CD4-positive, alpha-beta T cell treated with Interleukin-21 for 1 hour (primary cell): ENCODE measurements at places on chromosomes 16 and 17.

- no peak for DNase-seq
Observed at GRCh38 chr17:48071654-48072053, 23.5 kb downstream of the NFE2L1 start.

DNA sequence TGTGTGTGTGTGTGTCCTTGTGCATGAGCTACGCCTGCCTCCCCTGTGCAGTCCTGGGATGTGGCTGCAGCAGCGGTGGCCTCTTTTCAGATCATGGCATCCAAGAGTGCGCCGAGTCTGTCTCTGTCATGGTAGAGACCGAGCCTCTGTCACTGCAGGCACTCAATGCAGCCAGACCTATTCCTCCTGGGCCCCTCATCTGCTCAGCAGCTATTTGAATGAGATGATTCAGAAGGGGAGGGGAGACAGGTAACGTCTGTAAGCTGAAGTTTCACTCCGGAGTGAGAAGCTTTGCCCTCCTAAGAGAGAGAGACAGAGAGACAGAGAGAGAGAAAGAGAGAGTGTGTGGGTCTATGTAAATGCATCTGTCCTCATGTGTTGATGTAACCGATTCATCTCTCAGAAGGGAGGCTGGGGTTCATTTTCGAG, 22.5 kb downstream of the STAT5A start:
- no peak for DNase-seq

DNA sequence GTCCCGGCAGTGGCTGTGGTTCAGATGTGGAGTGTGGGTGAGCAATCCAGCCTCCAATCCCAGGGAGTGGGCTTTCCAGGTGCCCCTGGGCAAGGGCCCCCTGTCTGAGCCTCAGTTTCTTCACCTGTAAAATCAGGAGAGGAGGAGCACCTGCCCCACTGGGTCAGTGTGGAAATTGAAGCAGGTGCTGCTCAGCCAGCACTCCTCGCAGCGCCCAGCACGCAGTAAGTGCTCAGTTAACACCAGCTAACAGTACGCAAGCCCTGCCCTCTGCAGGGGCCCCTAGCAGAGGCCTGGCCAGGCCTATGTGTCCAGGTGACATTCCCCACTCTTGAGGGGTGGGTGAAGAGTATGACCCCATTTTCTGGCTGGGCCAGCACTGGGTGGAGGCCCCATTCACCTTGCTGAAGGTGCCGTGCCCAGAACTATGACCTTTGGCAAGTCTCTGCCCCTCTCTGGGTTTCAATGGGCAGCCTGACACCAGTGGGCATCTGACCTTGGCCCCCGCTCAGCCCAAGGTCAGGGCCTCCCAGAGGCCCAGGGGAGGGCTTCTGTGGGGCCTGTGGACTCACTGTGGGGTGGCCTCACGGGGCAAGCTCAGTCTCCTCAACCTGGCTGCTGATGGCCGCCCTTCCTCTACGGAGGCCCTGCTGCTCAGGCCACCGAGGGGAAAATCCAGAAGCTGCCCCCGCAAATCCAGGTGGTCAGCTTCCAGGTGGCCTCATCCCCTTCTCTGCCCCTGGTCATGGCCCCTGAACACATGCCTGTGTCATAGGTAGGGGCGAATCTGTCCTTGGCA, 2.5 kb downstream of the MTSS2 start:
- DNase-seq = no peak

- DNase-seq = no peak
Observed at GRCh38 chr16:6967796-6968320, 364.8 kb upstream of the RBFOX1 start.

DNA sequence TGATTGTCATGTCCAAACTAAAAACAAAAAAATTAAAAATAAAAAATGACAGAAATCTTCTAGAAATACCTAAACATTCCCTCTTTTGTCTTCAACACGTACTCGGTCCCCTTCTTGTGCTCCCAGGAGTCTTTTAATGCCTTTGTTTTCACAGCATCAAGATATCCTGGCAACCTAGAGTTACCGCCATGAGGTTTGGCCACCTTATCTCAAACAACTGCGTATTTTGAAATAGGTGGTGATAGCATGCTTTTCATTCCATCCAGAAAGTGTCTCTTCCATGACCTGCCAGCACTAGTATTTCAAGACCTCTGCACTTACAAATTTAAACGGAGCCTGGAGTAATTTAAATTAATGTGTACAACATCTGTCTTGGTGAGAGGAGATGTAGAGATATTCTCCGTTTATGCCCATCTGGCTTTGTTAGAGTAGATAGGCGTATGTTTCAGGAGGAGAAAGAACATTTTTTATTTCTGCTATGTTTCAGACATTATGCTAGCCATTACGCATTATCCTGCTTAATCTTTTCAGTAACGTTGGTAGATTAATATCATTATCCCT, 42.0 kb downstream of the RBFOX1 start:
- DNase-seq = no peak

DNA sequence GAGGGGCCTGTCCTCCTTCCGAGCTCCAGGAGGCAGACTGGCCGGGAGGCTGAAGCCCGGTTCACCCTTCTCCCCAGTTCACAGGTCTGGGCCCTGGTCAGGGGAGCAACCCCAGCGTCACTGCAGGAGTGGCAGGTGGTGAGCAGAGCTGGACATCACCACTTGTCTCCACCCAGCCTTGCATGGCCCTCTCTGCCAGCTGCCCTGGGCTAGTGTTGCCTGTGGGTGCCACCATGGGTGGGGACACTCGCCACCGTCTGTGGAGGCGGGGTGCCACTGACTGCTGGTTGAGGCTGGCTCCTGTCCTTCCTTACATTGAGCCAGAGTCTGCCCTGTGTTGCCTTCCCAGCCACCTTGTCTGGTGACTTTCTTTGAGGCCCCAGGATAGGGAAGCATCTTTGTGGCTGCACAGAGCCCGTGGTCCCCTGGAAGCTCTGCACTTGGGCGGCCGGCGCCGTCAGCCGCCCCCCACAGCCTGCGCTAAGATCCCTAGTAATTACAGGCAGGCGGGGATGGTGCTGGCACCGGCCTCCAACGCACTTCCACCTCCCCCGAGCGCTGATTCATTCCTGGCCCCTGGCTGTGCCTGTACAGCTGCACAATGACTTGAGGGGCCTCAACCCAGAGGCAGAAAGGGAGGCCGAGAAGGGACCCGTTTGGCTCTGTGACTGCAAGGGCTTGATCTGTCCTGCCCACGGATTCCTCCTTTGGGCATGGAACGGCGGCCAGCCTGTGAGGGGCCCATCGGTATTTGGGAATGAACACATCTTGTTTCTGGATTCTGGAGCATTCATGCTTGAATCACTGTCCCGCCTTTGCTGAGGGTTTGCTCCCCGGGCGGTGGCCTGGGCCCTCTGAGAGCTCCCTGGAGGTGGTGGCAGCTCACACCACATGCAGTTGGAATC, 5.2 kb downstream of the BAIAP2 start:
- no peak for DNase-seq

GRCh38 chr17:806346-806745, 24.2 kb downstream of the MRM3 start:
- no peak for DNase-seq

DNA sequence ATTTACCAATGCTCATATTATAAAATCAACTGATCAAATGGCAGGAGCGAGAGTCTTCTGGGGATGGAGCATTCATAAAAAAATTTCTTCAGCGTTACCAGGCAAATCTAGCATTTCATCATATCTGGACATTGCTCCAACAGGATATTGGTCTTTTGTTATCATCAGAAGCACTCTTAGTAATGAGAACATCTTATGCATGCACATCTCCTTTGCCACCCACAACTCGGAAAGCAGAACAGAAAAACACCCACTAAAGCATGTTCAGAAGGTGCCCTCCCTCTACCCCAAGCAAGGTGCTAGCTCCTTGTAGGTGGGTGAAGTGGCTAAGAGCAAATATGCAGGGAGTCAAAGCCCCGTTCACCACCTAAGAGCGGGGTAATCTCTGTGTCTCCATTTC, 18.9 kb downstream of the ARHGAP17 start:
- DNase-seq = no peak

DNA sequence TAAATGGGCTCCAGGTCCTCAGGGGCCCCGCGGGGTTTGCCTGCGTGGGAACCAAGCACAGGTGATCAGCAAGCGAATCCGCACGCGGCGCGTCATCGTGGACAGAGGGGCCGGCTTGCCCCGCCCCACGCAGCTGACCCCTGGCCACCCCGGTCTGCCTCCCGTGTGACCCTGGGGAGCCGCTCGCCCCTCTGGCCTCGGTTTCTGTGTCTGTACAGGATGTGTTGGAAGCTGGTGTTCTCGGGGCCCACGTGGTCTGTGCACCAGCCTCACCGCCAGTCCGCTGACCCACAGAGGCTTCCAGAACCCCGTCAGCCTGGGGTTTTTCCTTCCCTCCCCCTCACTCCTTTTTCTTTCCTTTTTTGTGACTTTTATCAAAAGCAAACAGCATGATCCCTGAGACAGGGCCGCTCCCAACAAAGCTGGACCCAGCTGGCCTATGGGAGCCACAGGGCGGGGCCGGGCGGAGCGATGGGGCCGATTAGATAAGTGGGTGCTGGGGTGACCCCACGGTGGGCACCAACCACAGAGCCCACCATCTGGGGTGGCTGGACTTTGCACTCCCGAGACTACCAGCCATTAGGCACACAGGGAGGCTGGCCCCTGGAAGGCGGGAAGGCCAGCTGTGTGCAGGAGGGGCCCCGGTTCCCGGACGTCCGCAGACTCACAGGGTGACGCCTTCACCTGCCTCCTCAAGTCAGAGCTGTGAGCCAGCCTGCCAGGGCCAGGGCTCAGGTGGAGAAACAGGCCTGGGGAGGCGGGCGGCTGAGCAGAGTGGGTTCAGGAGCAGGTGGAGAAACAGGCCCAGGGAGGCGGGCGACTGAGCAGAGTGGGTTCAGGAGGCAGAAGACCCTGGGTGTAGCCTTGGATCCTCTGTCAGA, 56.0 kb downstream of the ZFPM1 start:
- DNase-seq = no peak

DNA sequence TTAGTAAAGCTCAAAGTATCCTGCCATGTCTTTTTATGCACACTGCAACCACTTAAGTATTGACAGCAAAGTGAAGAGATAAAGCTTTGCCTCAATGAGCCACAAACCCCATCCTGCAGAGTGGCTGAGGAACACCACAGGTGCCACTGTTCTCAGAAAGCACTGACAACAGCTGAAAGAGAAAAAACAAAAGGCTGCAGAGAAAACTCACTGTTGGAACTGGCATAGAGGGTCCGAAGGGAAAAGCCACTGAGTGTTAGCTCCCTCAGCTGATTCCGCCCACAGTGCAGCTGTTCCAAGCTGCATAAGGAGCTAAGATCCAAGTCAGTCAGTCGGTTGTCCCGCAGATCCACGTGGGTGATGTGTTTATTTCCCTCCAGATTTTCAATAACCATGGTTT, 48.3 kb downstream of the PHLPP2 start:
- no peak for DNase-seq

GRCh38 chr17:28350271-28350670, 7.1 kb downstream of the POLDIP2 start:
- no peak for DNase-seq

GRCh38 chr16:89925596-89926079, 2.5 kb downstream of the TUBB3 start:
- DNase-seq = no peak

GRCh38 chr16:82396509-82396908, 226.5 kb upstream of the MPHOSPH6 start:
- no peak for DNase-seq

- DNase-seq = no peak
Observed at GRCh38 chr16:84828322-84828721, 8.5 kb downstream of the CRISPLD2 start.

GRCh38 chr17:15216481-15216880, 48.6 kb downstream of the PMP22 start:
- DNase-seq = no peak

- no peak for DNase-seq
Observed at GRCh38 chr17:77798481-77798880, 160.0 kb upstream of the TNRC6C start.

- DNase-seq = no peak
Observed at GRCh38 chr16:4494746-4495490, 18.7 kb downstream of the HMOX2 start.

DNA sequence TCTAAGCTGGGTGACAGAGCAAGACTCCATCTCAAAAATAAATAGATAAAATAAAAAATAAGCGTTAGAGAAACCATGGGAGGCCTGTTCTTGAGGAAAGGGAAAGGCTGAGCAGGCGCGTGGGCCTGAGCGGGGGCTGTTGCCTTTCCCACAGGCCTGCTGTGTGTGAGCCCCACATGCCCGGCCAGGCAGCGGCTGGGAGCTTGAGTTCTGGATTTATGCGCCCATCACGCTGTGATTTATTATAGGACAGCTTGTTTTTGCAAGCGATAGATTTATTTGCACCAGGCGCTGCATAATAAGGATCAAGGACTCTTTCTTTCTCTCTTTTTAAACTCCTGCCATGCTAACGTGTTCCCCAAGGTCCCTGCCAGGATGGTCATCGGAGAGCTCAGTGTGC, 14.8 kb upstream of the WFDC1 start:
- no peak for DNase-seq

DNA sequence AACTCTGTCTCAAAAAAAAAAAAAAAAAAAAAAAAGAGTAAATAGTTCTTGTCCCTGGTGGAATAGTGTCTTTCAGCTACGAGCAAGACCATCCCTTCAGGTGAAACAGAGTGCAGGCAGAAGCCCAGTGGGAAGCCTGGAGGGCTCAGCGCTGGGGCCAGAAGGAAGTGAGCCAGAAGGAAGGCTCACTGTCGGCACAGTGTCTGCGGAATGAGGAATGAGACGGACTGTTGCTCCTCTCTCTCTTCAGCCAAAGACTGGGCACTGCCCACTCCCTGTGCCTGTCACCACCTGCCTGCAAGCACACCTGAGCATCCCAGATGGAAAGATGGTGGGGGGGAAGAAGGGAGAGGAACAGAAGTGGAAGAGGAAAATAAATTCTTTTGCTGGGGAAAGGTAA, 7.5 kb downstream of the RSL1D1 start:
- DNase-seq = no peak

DNA sequence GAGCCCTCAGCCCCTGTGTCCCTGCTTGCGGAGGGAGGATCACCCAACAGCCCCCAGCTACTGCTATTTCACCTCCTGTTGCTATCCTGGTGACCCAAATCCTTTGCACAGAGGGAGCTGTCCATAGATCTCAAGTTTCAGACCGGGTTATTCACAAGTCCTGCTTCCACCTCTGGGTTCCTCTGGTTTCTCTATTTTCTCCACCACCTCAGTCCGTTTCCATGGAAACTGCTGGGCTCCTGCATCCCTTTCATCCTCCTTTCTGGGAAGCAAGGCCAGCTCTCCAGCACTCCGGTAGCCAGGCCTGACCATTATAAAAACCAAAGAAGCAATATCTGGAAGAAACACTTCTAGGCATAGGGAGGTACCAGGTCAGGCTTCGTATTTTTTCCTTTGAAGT, 4.8 kb upstream of the CALB2 start:
- no peak for DNase-seq

- no peak for DNase-seq
Observed at GRCh38 chr17:27930000-27930399, 36.8 kb upstream of the LYRM9 start.

- no peak for DNase-seq
Observed at GRCh38 chr16:20750558-20750957, 8.9 kb upstream of the THUMPD1 start.
